Activated CD8-positive, alpha-beta memory T cell treated with anti-CD3 and anti-CD28 coated beads, Interleukin-2, amount 10 ng/mL, durations not matched to agents 7 days and 5 days (primary cell): ENCODE measurements at places on chromosomes 6 and 20. TPM values are rescaled to one million over a fixed set of nuclear protein-coding genes. Genes with fewer than 3 reads are reported as not detected.

DNA sequence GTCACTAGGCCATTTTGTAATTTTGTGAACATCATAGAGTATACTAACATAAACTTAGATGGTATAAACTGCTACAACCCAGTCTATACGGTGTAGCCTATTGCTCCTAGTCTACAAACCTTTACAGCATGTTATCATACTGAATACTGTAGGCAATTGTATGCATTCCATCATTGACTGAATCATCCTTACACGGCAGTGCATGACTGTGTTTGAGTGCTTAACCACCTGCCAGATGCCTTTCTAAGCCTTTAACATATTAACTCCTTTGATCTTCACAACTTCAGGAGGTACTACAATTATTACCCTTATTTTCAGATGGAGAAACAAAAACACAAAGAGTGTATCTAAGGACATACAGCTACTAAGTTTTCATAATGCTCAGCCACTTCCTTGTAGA is 14.0 kb downstream of the DPPA5 start:
- no peak overlapping the region for H3K4me3 ChIP-seq
- no peak for DNase-seq
- no peaks in the 10 kb centered on the region for H3K36me3 ChIP-seq
- H3K27me3 ChIP-seq = peaks cover 7% of the 10 kb centered on the region
- no peak overlapping the region for H3K27ac ChIP-seq

DNA sequence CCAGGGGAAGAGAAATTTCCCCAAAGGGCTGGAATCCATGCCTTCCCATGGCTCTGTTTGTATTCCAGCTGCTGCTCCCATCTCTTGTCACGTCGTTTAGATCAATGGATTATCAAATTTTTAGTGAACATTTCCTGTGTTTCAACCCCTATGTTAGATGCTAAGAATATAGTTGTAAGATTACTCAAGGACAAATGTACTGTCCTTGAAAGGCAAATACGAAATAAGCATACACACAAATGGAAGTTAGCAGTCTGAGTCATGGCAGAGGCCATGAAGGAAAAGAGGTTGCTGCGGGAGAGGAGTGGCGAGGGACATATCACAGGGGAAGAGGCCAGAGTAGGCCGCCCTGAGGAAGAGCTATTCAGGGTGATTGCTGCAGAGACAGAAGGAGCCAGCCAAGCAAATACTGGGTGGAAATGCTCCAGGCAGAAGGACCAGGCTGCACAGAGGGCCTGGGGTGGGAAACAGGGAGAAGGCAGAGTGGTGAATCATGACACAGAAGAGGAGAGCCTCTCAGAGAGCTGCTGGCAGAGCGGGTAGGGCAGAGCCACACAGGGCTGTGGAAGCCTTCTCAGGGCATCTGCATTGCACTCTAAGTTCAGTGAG is 219.2 kb upstream of the LRFN2 start:
- no peaks in the 10 kb centered on the region for H3K36me3 ChIP-seq
- peaks cover 5% of the 10 kb centered on the region for H3K27me3 ChIP-seq
- DNase-seq = no peak
- H3K4me1 ChIP-seq = no peaks in the 10 kb centered on the region
- no peak overlapping the region for H3K27ac ChIP-seq

DNA sequence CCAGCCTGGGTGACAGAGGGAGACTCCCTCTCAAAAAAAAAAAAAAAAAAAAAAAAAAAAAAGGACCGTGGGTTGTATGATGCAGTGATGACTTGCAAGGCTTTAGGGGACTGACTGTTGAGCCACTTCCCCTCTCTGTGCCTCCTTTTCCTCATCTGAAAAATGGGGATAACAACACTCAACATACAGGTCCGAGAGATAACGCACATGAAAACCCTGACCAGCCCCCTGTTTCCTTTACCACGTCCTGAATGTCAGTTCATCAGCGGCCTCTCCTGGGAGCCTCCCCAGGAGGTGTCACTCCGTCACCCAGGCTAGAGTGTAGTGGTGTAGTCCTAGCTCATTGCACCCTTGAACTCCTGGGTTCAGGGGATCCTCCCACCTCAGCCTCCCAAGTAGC is 3.9 kb downstream of the SLA2 start:
- H3K27me3 ChIP-seq = no peaks in the 10 kb centered on the region
- peaks cover 51% of the 10 kb centered on the region for H3K4me1 ChIP-seq
- peaks cover 73% of the 10 kb centered on the region for H3K36me3 ChIP-seq
- H3K4me3 ChIP-seq = peak overlapping the region; percentile 96

GRCh38 chr6:170229851-170230519 is 60.9 kb downstream of the DLL1 start:
- no peak overlapping the region for H3K27ac ChIP-seq
- peaks cover 7% of the 10 kb centered on the region for H3K27me3 ChIP-seq
- no peaks in the 10 kb centered on the region for H3K4me1 ChIP-seq
- no peaks in the 10 kb centered on the region for H3K36me3 ChIP-seq
- H3K4me3 ChIP-seq = no peak overlapping the region

DNA sequence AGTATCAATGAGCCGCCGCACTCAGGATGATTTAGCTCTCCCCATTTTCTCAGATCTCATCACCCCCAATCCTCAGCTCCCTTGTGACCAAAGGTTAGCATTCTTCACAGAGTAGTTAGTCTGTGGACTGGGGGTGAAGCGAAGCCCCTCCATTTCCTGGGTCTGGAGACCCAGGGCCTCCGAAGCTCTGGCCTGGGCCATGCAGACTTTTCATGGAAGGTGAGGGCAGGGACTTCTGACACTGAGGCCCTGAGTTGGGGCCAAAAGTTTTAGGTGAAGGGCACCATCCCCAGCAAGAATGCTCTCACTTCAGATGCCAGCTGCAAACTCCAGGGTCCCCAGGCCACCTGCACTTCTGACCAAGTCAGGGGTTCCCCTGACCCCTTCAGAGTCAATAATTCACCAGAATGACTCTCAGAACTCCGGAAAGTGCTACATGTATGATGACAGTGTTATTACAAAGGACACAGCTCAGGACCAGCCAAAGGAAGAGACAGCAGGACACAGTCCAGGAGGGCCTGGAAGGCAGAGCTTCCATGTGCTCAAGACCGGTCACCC is 65.7 kb upstream of the DUSP22 start:
- no peak for DNase-seq
- H3K4me3 ChIP-seq = no peak overlapping the region
- peaks cover 81% of the 10 kb centered on the region for H3K4me1 ChIP-seq
- H3K27me3 ChIP-seq = no peaks in the 10 kb centered on the region
- peak overlapping the region; percentile 94 for H3K27ac ChIP-seq
- H3K36me3 ChIP-seq = peaks cover 13% of the 10 kb centered on the region

DNA sequence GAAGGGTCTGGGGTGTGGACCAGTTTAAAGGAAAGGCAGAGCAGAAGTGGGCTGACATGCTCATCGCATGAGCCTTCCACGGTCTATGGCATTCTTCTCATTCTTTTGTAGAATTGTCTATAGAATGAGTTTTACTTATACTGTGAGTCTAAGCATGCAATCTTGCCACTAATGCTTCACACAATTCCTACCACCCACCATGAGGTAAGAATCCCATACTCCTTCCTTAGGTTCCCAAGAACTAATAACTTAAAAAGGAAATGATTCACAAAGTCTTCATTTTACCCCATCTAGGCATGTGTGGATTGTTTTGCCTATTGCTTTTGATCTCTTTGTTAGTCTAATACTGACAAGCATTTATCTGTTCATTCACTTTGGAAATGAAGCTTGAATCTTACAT is 195.2 kb downstream of the LY86 start:
- peaks cover 1% of the 10 kb centered on the region for H3K36me3 ChIP-seq
- no peak overlapping the region for H3K4me3 ChIP-seq
- no peak overlapping the region for H3K27ac ChIP-seq
- DNase-seq = no peak
- H3K27me3 ChIP-seq = peaks cover 27% of the 10 kb centered on the region

HTR1B gene
- not detected for total RNA-seq

KHDRBS2 gene
- total RNA-seq = not detected

PPIL4 gene
- total RNA-seq = 17.8 TPM

RHAG gene
- not detected for total RNA-seq
